ENCODE measurements at places on chromosomes 7 and 10.

GRCh38 chr10:48670978-48671913, 13.4 kb upstream of the WDFY4 start:
- no peak for DNase-seq

DNA sequence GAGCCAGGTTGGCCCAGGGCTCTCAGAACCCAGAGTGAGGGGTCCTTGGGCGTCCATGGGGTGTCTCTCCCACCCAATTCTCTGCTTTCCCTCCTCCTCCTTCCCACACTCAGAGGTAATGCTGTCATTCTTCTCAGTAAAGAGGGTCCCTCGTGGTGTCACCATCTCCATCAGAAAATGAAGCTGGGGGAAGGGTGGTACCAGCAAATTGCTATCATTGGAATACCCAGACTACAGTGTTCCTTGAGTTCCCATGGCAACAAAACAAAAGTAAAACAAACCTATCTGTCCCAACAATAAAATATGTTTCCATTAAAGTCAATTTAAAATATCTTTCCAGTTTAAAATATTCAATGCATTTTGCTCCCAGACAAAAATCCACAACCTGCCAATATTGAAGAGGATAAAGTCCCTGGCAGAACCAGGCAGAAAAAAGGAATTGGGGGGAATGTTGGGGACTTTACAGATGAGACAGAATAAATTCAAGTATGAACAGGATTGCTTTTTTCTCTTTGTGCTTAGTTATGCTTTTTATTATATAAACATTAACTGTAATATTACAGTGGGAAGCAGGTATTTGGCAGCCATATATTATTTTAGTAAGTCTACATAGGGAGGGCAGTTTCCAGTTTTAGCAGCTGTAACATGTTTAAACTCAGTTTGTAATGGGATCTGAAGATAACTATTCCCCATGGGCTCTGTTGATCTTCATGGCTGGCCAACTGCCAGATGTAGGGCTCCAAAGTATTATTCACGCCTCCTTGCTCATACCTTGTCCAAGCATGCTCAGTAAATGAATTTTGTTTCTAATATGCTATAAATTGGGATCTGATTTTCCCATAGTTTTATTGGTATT, 182.1 kb downstream of the ARID5B start:
- DNase-seq: no peak

DNA sequence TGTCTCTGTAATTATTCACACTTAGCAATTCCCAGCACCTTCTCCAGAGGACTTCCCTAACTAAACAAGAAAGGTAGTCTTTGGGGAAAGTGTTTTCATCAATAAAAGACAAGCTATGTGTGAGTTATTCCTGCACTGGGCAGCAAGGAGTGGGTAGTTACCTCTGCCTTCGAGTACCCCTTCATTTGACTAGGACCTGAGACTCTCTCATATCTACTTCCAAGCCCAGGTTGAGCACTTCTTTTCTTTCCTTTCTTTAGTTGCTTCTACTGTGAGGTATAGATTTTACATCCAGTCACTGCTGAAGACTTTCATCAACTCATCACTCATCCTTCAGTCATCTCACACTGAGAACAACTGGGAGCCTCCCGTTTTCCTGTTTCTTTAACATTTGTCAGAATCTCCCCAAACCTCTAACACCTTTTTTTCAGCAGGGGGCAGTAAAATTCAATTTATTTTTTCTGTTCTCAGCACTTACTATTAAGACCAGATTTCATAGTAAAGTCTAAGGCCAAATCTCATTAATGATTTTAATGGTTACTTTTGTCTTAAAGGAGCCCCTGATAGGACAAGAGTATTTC, 80.1 kb upstream of the PRSS1 start:
- DNase-seq: no peak

DNA sequence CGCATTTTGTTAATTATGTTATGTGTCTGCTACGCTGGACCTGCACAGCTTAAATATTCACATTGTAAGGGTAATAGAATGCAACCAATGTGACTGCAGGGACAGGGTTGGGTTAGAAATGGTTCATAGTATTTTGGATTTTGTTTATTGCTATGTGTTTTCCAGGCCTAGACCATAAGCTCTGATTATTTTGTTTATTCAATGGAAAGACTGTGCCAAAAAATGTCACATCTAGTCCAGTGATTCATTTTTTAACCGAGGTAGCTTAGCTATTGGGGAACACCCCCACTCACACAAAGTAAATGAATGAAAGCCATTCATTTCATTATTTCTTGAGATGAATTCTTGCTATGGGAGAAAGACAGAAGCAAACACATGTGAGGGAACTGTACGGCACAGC, 516.5 kb upstream of the ANKRD30A start:
- DNase-seq: no peak

- no peak for DNase-seq
These were observed 40.0 kb downstream of the EPDR1 start for GRCh38 chr7:37960483-37960882.

- DNase-seq: no peak
These were observed 409.0 kb downstream of the CDC14C start for GRCh38 chr7:49333180-49333881.

GRCh38 chr7:104453190-104453589, 124.8 kb downstream of the LHFPL3 start:
- DNase-seq: no peak

DNA sequence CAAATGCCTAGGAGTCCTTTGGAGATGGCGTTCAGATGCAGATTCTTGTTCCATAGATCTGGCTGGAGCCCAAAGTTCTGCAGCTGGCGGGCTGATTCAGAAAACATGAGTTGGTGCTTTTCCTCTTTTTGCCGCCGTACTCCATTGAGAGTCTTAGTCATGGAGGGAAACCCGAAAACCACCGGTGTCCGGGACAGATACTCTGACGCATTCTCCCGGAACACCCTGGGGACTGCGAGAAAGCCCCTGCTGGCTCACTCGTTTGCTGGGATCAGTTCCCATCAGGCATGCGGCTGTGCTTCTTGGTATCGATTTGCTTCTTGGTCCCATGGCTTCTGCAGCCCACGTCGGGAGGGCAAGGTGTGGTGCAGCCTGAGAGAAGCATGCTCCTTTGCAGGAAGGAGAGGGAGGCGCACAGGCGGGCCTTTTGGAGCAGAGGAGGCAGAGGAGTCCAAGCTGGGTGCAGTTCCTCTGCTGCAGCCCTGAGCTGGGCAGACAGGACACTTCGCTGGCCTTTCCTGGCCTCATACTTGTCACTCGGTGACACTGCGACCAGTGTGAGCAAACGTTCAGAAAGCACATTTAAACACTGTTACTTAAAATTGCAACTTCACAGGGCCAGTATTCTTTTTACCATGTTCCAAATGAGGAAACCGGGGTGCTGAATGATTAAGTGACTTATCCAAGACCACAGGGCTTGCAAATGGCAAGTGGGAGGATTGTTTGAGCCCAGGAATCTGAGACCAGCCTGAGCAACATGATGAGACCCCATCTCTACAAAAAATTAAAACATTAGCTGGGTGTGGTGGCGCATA, 30.6 kb upstream of the PFKFB3 start:
- DNase-seq: no peak

DNA sequence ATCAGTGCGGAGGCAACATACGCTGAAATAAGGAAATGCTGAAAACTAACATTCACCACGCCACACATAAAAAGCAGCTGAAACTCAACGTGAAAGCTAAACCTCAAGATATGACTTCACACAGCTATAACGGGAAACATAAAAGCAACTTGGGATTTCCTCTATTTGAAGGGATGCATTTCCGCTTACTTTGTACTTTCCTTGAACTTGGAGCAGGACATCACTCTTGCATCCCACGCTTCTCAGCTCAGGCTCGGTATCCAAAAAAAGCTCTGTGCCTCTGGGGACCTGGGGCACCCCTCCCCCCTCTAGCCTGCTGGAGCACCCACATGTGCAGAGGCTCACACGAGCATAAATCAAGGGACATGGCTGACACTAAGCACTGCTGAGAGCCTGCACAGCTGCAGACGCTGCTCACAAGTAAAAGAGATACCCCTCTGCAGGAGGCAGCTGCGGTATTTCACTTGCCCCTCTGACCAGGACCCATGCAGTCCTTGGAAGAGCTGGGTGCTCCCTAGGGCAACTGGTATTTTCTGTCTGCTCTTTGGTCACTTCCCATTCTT, 34.2 kb downstream of the PARD3 start:
- no peak for DNase-seq

DNA sequence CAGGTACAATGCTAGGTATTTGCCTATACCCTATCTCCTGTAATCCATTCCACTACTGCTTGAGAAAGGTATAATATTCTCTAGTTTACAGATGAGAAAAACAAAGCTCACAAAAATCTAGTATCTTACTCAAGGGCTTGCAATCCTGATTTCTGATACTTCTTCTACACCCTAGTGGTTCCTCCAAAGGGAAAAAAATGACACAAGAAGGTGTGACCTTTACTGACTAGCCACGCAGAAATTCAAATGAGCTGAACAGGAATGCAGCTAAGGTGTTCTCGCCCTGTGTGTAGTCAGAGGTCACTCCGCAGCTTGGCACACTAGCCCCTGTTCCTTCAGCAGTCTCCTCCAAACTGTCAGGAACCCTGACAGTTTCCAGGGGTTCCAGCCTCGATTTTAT, 59.5 kb upstream of the TM9SF3 start:
- no peak for DNase-seq

- no peak for DNase-seq
These were observed 30.4 kb downstream of the XPNPEP1 start for GRCh38 chr10:109892931-109893330.

- DNase-seq: no peak
These were observed 110.0 kb downstream of the EMX2 start for GRCh38 chr10:117652228-117653169.

DNA sequence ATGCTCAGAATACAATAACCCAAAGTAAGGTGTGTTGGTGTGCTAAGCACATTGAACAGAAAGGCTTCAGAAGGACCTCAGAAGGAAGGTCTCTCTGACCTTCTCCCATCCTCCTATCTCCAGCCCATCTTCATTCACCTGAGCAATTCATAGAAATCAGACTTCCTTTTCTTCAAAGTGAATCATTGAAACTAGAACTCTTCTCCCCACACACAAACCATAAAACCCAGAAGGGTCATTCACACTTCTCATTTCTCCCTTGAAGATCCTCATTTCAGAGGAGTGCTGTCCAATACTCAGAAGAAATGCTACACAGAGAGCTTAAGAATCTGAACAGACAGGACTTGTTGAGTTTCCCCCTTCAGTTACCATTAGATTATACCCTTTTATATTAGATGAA, 89.5 kb downstream of the VWDE start:
- no peak for DNase-seq

GRCh38 chr7:49771427-49772176, 1.8 kb upstream of the VWC2 start:
- no peak for DNase-seq

DNA sequence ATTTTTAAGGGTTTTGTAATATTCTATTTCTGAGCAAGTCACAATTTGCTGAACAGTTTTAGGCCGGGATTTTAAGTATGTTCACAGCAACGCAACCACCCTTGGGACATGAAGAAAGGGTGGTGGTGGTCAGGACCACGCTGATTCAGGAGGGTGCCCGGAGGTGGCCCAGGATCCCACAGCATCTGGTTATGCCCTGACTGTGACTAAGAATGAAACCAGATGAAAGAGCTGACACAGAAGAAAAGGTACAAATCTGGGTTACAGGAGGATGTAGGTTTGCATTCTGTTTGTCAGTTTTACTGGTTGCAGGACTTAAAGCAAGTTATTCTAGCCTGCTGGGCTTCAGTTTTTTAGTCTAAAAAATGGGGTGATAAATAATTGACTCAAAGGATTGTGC, 279.7 kb downstream of the CCSER2 start:
- no peak for DNase-seq

GRCh38 chr10:124150189-124150806, 56.9 kb upstream of the CHST15 start:
- no peak for DNase-seq

DNA sequence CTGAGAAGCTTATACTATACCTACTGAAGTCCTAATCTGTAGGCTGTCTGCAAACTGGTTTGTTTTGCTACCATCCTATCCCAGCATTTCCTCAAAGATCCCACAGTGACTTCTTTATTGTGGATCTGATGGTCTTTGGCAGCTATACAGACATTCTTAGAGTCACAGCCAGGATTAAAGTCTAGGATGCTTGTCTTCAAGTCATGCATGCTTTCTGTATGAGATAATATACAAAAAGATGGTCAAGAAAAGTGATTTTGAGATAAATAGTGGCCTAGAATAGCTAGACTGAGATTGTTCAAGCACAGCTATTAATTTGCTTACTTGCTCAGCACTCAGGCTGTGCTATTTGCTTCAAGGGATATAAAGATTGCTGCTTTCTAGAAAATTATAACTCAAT, 454.4 kb downstream of the AUTS2 start:
- DNase-seq: no peak

- no peak for DNase-seq
These were observed 208.6 kb downstream of the ZNF365 start for GRCh38 chr10:62582804-62583208.

DNA sequence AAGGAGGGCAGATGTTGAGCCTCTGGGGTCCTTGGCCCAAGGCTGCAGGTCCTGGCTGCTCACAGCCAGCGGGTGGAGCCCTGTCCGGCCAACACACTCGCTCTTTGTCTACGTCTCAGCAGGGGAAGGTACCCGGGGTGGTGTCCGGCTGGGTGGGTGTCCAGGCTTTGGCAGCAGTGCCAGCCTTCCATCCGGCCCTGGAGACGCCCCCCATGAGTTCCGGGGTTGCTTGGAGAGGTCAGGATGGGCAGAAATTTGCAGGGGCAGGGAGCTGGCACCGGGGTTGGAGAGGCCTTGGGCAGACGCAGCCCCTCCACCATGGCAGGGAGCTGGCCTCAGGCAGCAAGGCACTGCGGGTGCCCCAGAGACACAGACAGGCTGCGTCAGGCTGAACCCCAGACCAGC, 42.2 kb upstream of the ELN start:
- no peak for DNase-seq

DNA sequence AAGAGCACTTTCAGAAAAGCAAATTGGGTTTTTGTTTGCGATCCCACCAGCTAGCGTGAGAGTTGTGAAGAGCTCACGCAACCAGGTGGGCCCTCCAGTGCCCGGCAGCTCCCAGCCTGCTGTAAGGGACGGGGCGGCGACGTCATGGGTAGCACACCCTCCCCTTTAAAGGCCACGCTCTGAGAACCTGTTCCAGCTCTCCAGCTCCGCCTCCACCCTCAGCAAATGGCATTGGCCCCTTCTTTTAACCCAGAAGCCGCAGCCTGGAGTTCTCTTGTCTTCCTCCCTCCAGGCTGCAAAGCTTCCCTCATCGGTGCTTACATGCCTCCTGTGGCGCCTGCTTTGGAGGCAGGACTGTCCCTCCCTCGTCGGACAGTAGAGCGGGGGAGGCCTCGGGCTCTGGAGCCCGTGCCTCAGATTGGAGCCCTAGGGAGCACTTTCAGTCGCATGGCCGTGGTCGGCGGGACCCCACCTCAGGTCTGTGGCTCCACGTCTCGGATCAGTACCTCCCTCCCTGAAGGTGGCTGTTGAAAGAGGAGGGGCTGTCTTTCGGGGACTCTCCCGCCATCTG, 32.9 kb downstream of the WIPI2 start:
- DNase-seq: no peak

DNA sequence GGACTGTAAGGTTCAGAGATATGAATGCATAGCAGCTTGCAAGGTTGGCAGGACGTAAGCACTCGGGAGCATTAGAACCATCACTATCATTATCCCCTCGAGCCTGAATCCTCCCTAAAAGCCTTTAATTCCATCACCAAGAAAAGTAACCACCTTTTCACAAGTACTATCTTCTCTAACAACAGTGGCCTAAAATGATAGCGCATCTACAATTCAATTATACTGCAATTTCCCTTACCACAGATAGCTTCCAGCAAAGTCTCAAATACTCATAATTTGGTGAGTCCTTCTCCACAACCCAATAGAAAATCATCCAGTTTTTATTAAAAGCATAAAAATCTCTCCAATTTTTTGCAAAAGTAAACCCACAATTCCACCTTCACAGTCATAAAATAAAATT, 42.0 kb downstream of the COL1A2 start:
- DNase-seq: no peak
